IMR-90 (cell line): ENCODE measurements at places on chromosomes 16 and 17. TPM values are rescaled to one million over a fixed set of nuclear protein-coding genes. Genes with fewer than 3 reads are reported as not detected.

- peak overlapping the region; percentile 5; the same call in 1 of the 2 replicates for H3K27ac ChIP-seq
- H3K27me3 ChIP-seq = no peaks in the 10 kb centered on the region
- H3K4me1 ChIP-seq = peaks cover 27% of the 10 kb centered on the region
- H3K4me3 ChIP-seq = peak overlapping the region; percentile 72; the same call in 1 of the 2 replicates
These were observed 1.6 kb downstream of the ACLY start for GRCh38 chr17:41917192-41917591.

DNA sequence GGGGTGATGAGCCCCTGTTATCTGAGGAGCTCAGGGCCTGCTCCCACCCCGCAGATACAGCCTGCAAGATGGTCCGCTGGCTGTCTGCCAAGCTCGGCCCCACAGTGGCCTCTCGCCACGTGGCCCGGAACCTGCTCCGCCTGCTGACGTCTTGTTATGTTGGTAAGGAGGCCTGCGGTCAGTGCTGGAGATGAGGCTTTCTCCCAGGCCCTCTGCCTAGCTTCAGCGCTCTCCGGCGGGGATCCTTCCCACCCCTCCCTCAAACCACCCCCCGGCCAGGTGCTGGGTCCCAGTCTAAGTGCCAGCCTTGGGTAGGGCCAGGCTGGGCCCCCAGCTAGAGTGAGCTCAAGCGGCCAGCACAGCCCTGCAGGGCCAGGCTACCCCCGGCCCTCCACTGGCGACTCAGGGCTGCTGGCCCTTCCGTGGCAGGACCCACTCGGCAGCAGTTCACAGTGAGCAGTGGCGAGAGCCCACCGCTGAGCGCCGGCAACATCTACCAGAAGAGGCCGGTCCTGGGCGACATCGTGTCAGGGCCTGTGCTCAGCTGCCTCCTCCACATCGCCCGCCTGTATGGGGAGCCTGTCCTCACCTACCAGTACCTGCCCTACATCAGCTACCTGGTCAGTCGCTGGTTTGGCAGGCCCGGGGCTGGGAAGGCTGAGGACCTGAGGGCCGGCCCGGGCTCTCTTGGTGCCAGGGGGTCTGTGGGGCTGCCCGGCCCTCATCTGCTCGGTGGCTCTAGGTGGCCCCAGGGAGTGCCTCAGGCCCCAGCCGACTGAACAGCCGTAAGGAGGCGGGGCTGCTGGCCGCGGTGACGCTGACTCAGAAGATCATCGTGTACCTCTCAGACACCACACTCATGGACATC lies 6.1 kb downstream of the WDR81 start:
- peak; percentile 50 for DNase-seq
- H3K36me3 ChIP-seq = peaks cover 34% of the 10 kb centered on the region; the same call in 1 of the 2 replicates
- H3K27ac ChIP-seq = no peak overlapping the region
- no peak overlapping the region for H3K4me3 ChIP-seq
- H3K4me1 ChIP-seq = no peaks in the 10 kb centered on the region; the same call in 1 of the 2 replicates
- H3K27me3 ChIP-seq = no peaks in the 10 kb centered on the region

DNA sequence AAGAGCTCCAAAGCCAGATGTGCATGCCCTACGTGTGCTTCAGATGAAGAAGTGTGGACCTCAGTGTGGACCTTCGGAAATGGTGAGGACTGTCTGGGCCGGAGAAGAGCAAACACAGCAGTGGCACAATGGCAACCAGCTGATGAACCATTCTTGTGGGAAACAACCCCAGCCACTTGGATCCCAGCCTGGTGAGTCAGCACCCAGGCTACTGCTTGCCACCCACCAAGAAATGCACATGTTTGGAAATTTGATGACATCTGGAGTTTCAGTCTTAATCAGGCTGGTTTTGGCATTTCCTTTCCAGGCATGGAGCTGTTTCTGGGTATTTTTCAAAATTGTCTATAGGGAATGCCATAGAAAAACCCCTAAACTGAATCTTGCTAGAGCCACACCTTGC lies 42.7 kb downstream of the DYNLRB2 start:
- peak; percentile 59 for DNase-seq
- no peaks in the 10 kb centered on the region; the same call in 1 of the 2 replicates for H3K4me1 ChIP-seq
- no peaks in the 10 kb centered on the region for H3K36me3 ChIP-seq
- no peak overlapping the region for H3K27ac ChIP-seq

- no peak for DNase-seq
- no peaks in the 10 kb centered on the region; the same call in 1 of the 2 replicates for H3K36me3 ChIP-seq
- H3K27ac ChIP-seq = no peak overlapping the region
- no peaks in the 10 kb centered on the region for H3K4me1 ChIP-seq
These were observed 13.2 kb upstream of the CDIPT start for GRCh38 chr16:29876217-29876593.

- peaks cover 6% of the 10 kb centered on the region; the same call in 1 of the 2 replicates for H3K36me3 ChIP-seq
- peak; percentile 63 for DNase-seq
- peaks cover 40% of the 10 kb centered on the region for H3K4me1 ChIP-seq
- no peak overlapping the region for H3K4me3 ChIP-seq
- H3K27ac ChIP-seq = peak overlapping the region; percentile 51
These were observed 5.7 kb downstream of the TRIM47 start for GRCh38 chr17:75872434-75873351.

DNA sequence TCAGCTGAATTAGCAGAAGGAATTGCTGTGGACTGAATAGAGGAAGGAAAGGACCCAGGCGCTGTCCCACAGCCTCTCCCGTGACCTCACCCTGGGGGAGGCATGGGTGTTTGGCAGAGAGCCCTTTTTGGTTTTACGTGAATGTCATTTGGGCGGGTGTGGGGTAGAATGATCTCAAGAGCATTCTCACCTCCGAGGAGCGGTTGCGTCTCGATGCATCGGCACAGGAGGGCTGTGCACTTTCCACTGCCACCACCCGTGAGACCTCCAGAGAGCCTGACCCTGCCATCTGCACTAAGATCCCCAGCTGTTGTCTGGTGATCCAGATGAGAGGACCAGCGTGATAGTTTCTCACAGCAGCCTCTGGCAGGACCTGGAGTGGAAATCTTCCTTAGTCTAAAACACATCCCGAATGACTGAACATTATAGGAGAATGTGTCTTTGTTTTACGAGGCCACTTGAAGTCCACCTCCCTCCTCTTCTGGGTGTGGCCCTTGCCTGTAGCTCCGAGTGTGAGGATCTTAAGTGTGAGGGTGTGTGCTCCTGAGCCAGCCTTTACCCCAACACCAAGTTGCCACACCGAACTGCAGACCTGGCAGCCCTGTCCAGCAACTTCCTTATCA lies 29.3 kb downstream of the FOXK2 start:
- no peak for DNase-seq
- H3K36me3 ChIP-seq = peaks cover 1% of the 10 kb centered on the region; the same call in 1 of the 2 replicates
- H3K27me3 ChIP-seq = no peaks in the 10 kb centered on the region
- peaks cover 2% of the 10 kb centered on the region; the same call in 1 of the 2 replicates for H3K4me1 ChIP-seq
- H3K4me3 ChIP-seq = no peak overlapping the region

GRCh38 chr17:14552306-14552705 lies 251.4 kb downstream of the HS3ST3B1 start:
- H3K27me3 ChIP-seq = peaks cover 1% of the 10 kb centered on the region; the same call in 1 of the 2 replicates
- H3K4me3 ChIP-seq = no peak overlapping the region
- no peak for DNase-seq
- no peaks in the 10 kb centered on the region for H3K4me1 ChIP-seq
- H3K36me3 ChIP-seq = no peaks in the 10 kb centered on the region
- H3K27ac ChIP-seq = no peak overlapping the region

DNA sequence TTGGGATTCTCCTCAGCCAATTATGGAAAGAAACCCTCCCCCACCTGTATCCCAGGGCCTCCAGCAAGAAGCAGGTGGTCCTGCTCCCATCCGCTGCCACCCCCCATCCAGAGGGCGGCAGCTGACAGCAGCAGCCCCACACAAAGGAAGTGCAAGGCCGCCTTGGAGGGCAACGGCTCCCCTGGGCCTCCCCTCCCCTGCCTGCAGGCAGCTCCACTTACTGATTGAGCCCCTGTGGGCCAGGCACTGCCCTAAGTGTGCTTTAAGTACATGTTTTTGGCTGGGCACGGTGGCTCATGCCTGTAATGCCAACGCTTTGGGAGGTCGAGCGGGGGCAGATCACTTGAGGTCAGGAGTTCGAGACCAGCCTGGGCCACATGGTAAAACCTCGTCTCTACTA lies 257.6 kb downstream of the PARN start:
- no peaks in the 10 kb centered on the region; the same call in 1 of the 2 replicates for H3K27me3 ChIP-seq
- no peak overlapping the region for H3K27ac ChIP-seq
- H3K36me3 ChIP-seq = no peaks in the 10 kb centered on the region
- H3K4me3 ChIP-seq = no peak overlapping the region

DNA sequence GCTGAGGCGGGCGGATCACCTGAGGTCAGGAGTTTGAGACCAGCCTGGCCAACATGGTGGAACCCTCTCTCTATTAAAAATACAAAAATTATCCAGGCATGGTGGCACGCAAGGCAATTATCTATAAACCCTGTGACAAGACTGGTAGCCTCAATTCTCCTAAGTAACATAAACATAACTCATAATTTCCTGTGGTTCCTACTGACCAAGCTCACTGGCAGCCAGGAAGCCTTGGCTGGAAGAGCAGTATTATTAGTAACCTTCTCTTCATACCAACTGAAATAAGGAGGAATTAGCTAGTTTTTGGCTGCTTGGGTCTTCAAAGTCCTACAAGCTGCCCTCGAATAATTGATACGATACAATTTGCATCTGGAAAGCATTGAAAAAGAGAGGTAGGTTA lies 31.6 kb upstream of the LRRC37A3 start:
- no peak overlapping the region for H3K27ac ChIP-seq
- H3K27me3 ChIP-seq = no peaks in the 10 kb centered on the region
- peak; percentile 31 for DNase-seq
- no peaks in the 10 kb centered on the region for H3K36me3 ChIP-seq

DNA sequence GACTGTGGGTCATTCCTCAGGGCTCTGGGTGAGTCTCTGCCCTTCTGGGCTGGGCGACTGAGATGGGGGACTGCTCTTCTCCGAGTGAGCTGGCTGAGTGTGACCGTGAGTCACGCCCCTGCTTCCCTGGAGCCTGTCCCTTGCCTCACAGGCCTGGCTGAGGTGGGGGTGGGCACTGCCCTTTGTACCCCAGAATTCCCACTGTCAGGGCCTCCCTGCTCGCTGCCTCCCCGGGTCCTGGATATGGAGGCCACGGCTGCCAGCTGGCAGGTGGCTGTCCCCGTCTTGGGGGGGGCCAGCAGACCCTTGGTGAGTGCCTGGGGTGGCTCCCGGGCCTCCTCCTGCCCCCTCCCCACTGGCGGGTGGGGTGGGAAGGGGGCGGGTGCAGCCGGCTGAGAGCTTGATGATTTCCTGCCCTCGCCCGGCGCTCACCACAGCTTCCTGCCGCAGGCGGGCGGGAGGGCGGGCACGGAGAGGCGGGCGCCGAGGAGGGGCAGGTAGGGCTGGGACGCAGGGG lies at the start of gene LAT:
Gene LAT, plus strand, starts transcription at position 434 of the 517 bp plus-strand sequence. CDS start 366 bp downstream, outside the sequence.
- H3K36me3 ChIP-seq = peaks cover 69% of the 10 kb centered on the region
- no peak within 1 kb of the TSS for H3K4me3 ChIP-seq
- no peak within 1 kb of the TSS for H3K27ac ChIP-seq
- no peaks in the 10 kb centered on the region for H3K27me3 ChIP-seq

DNA sequence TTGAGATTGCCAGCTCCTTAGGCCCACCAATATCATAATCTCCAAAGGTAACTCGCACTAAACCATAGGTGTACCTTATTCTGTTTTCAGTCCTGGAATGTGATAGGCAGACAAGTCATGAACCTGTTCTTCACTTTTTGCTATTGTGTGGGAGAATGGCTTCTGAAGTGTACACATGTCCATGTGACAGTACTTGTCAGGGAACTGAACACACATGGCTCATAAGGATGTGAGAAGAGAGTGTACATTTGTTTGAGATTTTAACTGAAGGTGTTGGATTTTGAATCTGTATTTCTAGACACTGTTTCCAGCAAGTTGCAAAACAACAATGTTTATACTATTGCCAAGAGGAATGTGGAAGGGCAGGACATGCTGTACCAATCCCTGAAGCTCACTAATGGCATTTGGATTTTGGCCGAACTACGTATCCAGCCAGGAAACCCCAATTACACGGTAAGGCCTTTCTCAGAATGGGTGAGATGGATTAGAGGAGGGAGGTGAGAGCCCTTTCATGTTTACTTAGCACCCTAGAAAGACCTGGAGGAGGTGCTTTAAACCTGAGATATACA lies 14.5 kb upstream of the RASL10B start:
- no peak for DNase-seq
- no peak overlapping the region for H3K27ac ChIP-seq
- H3K4me3 ChIP-seq = no peak overlapping the region
- peaks cover 7% of the 10 kb centered on the region for H3K4me1 ChIP-seq

DNA sequence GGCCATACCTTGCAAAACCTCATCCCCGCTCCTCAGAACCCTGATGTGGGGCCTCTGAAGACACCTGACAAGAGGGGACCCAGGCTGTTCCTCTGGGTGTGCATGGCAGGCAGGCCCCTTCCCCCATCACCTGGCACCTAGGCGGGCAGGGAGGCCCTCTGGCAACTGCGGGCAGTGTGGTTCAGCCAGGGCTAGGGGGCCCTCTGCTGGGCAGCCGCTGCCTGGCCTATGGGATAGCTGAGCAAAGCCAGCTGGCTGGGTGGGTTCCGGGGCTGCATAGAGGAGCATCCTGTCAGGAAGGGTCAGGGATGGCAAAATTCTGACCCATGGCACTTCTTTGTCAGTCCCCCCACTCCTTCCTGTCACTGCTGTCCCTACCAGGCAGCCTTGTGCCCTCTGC lies 228.7 kb upstream of the ASIC2 start:
- no peak for DNase-seq
- H3K4me1 ChIP-seq = no peaks in the 10 kb centered on the region
- H3K27ac ChIP-seq = no peak overlapping the region
- H3K4me3 ChIP-seq = no peak overlapping the region
- no peaks in the 10 kb centered on the region for H3K36me3 ChIP-seq
- no peaks in the 10 kb centered on the region for H3K27me3 ChIP-seq

- peaks cover 17% of the 10 kb centered on the region; the same call in 1 of the 2 replicates for H3K36me3 ChIP-seq
- H3K27ac ChIP-seq = no peak overlapping the region
- no peaks in the 10 kb centered on the region for H3K27me3 ChIP-seq
- peaks cover 8% of the 10 kb centered on the region for H3K4me1 ChIP-seq
These were observed 170.3 kb upstream of the RPH3AL start for GRCh38 chr17:522919-523318.

GRCh38 chr17:36946726-36947091 lies 2.0 kb upstream of the AATF start:
- no peak overlapping the region for H3K4me3 ChIP-seq
- peaks cover 4% of the 10 kb centered on the region for H3K4me1 ChIP-seq
- DNase-seq = no peak
- peaks cover 58% of the 10 kb centered on the region for H3K27me3 ChIP-seq
- H3K27ac ChIP-seq = no peak overlapping the region

GRCh38 chr17:19755392-19755791 lies 7.3 kb upstream of the ALDH3A1 start:
- H3K4me3 ChIP-seq = no peak overlapping the region
- H3K27me3 ChIP-seq = peaks cover 37% of the 10 kb centered on the region
- H3K4me1 ChIP-seq = peaks cover 4% of the 10 kb centered on the region
- no peak for DNase-seq
- H3K27ac ChIP-seq = no peak overlapping the region
- no peaks in the 10 kb centered on the region for H3K36me3 ChIP-seq

Gene AATF
- 34.8 and 37.2 TPM in 2 replicates for total RNA-seq

Gene ALOXE3
- under 0.01 TPM in 2 replicates for total RNA-seq

Gene NDEL1
- 28.9 and 40.3 TPM in 2 replicates for total RNA-seq

Gene KRT23
- 0.28 and 0.36 TPM in 2 replicates for total RNA-seq

Gene SLC9A5
- 1.8 and 2.5 TPM in 2 replicates for total RNA-seq

Gene BAHCC1
- 0.36 and 0.83 TPM in 2 replicates for total RNA-seq

Gene MLKL
- total RNA-seq = 4.2 and 4.5 TPM in 2 replicates
